ENCODE measurements at places on chromosomes 4 and X.

GRCh38 chr4:146190456-146190855 lies 14.9 kb downstream of the LSM6 start:
- DNase-seq = no peak

GRCh38 chr4:134345244-134345643 lies 143.7 kb upstream of the PABPC4L start:
- no peak for DNase-seq

DNA sequence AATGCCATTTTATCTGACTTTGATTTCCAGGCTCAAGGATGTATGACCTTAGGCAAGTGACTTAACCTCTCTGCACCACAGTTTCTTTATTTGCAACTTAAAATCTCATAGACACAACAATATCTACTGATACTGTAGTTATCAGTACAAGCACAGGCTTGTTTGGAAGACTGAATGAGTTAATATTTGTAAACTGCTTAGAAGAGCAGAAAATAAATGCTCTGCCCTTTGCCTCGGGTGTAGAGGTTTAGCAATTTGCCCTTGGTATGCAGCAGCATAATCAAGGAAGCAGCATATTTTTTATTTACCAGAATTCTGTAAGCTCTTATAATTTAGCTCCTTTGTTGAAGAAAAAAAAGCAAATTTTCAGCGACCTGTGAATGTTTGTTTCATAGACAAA lies 2.9 kb upstream of the CXCL1 start:
- no peak for DNase-seq

- DNase-seq = no peak
Measured at GRCh38 chr4:76215077-76215476, 1.5 kb upstream of the SCARB2 start.

GRCh38 chrX:42708222-42708621 lies 69.7 kb downstream of the PPP1R2C start:
- DNase-seq = no peak

GRCh38 chr4:26218677-26219605 lies 101.9 kb upstream of the RBPJ start:
- no peak for DNase-seq

GRCh38 chr4:84279678-84280077 lies 219.4 kb downstream of the NKX6-1 start:
- no peak for DNase-seq

DNA sequence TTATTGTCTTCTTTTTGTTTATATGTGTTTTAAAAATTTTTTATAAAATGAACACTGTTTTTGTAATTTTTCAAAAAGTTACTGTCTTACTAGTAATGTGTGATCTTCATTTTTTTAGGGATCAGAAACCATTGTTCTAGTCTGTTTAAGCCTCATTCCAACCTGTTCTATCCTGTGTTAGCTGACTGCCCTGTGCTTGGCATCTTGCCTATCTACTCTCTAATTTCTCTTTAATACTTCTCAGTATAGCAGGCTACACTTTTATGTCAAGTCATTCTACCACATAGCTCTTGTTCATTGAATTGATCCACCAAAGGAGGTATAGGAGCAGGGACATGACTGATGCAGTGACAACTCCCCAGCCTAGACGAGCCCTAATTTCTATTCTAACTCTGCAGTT lies 70.2 kb upstream of the PLS3 start:
- no peak for DNase-seq

GRCh38 chr4:5446595-5447226 lies 261.6 kb downstream of the EVC2 start:
- no peak for DNase-seq

- DNase-seq = no peak
Measured at GRCh38 chr4:125461676-125462363, 147.1 kb downstream of the FAT4 start.

GRCh38 chr4:15398001-15398400 lies 29.8 kb upstream of the C1QTNF7 start:
- no peak for DNase-seq

DNA sequence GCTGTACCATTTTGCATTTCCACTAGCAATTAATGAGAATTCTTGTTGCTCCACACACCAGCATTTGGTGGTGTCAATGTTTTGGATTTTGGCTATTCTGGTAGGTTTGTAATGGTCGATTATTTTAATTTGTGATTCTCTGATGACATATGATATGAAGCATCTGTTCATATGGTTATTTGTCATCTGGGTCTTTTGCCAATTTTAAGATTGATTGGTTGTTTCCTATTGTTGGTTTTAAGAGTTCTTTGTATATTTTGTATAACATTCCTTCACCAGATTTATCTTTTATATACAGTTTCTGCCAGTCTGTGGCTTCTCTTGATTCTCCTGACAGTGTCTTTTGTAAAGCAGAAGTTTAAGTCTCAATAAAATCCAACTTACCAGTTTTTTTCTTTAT lies 18.5 kb upstream of the BDH2 start:
- DNase-seq = no peak

- DNase-seq = no peak
Measured at GRCh38 chr4:75338352-75338880, 175.8 kb downstream of the RCHY1 start.

GRCh38 chr4:10083331-10083771 lies 33.2 kb downstream of the WDR1 start:
- DNase-seq = no peak

DNA sequence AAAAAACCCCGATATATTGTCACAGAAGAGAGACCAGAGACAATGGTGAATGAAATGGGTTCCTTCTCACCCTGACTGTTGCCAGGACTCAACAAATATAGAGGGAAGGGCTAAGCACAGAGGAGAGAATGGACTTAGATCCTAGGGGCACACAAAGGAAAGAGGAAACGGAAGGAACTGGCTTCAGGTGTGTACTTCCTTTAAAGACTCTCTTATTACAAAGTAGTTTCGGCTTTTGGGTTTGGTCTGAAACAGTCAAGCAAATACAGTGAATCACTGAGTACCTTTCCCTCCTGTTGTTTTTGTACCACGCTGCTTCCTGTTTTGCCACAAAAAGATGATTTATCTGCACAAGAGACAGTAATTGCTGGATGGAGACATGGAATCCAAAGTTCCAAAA lies 46.1 kb upstream of the S100G start:
- no peak for DNase-seq

- no peak for DNase-seq
Measured at GRCh38 chrX:98548519-98548918, 1664.8 kb downstream of the RPA4 start.

DNA sequence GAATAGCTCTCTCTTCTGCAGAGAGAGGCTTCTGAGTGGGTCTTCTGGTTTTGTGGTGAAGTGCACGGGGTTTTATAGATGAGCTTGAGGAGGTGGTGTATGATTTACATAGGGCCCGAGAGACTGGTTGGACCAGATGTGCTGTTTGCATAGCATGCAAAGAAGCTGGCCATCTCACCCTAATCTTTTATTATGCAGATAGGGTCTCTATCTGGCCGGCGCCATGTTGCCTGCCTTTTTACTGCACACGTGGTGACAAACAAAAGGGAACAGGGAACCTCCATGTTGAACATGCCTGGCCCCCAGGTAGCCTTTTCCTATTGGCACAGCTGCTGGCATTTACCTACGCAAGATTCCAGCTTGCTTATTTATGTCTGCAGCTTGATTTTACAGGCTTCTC lies 473.3 kb upstream of the FAM47C start:
- no peak for DNase-seq

- DNase-seq = no peak
Measured at GRCh38 chr4:41175794-41176193, 38.5 kb downstream of the APBB2 start.

DNA sequence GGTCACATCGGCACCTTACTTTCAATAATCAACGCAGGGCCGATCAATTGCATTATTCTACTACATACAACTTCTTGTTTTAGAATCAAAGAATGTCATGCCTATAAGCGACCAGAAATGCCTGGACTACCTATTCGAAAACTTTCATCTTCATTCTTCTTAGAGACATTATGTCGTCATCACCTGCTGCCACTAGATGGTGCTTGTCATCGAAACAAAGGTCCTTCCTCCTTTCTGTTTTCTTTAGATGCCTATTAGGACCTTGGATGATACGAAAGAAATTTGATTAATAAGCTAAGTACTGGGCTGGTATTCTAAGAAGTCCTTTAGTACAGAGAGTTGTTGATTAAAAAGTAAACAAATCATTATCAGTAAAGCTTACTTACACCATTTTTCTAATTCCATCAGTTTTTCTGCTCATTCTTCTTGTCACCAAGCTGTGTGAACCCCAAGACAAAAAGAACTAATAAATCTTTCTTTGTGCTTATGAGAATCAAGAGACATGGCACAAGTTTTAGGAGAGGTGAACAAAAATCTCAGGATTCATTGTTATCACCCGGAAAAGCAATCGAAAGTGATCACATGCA lies 154.5 kb upstream of the SLC4A4 start:
- peak; percentile 25 for DNase-seq

DNA sequence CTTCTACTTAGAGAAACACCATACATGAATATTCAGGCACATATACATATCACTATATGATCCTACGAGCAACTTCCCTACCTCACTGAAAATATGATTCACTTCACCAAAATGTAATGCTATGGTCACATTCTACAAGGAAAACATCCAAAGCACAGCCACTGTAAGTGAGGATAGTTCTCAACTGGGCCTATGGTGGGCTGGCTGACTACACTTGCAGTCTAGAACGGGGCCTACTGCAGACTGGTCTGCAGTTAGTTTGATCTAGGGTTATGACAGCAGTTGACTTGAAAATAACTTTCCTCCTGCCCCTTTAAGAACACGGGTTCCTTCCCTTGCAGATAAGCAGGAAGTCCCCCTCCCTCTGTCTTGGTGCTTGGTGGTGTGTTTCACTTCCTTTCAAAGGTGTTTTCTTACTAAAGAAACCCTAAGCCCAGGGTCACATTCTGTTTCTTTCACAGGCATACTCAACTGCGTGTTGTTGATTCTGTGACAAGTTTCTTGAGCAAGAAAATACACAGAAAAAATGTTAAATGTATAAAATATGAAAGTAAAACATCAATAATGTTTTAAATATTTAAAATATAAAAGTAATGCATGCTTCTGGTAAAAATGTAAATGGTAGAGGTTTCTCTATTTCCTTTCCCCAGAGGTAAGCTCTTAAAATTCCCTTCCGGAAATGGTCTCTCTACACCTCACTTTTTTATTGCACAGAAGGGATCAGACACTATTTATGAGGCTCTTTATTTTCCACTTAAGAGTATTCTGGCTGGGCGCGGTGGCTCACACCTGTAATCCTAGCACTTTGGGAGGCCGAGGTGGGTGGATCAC lies 18.0 kb upstream of the TMSB4X start:
- DNase-seq = no peak

DNA sequence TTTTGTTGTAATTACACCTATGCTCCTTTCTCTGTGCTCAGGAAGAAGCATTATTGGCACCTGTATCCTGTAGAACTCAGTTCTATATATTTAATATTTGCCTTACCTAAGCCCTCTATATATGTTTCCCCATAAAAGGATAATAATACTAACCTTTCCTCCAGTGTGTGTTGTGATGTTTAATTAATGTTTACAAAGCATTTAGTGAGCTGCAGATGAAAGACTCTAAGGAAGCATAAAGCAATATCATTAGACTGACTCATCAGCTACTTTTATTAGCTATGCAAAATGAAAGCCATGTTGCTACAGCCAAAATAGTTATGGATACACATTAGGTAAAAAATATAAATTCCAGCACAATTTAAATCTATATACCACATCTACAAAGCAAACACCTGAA lies 93.6 kb upstream of the PTPN13 start:
- no peak for DNase-seq

GRCh38 chrX:12771445-12772069 lies 19.7 kb upstream of the PRPS2 start:
- no peak for DNase-seq

DNA sequence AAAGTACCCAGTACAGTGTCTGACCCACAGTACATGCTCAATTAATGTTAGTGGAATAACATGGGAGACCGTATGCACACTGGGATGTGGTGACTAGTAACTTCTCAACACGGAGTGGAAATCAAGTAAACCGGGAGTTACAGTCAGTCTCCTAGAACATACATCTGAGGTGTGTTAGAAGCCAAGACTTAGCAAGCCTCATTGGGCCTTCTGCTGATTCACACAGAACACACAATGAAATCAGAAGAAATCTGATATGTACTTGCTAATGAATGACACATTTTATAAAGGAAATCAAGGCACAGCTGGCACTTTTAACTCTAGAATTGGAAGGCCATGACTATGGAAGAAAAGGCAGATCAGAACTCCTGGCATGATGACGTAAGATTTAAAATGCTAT lies 13.0 kb downstream of the TRAPPC2 start:
- no peak for DNase-seq

- no peak for DNase-seq
Measured at GRCh38 chr4:86271057-86271456, 88.8 kb downstream of the MAPK10 start.

GRCh38 chrX:140548985-140549384 lies 44.1 kb upstream of the SOX3 start:
- no peak for DNase-seq

DNA sequence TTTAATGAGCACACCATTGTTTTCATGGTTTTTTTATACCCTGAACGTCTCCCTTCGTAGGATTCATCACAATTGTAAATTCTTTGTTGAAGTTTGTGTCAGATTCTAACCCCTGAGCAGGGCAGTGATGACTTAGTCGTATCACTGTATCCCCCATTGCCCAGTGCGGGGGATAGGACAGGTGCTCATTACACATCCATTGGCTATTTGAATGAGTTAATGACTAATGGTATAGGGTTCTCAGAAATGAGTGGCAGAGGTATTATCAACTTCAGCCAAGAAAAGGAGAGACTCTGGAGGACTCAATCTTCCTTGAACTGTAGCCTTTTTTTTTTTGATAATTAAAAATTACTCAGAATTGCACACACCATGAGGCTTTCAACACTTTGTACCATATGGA lies 64.6 kb downstream of the SYNPO2 start:
- DNase-seq = no peak

DNA sequence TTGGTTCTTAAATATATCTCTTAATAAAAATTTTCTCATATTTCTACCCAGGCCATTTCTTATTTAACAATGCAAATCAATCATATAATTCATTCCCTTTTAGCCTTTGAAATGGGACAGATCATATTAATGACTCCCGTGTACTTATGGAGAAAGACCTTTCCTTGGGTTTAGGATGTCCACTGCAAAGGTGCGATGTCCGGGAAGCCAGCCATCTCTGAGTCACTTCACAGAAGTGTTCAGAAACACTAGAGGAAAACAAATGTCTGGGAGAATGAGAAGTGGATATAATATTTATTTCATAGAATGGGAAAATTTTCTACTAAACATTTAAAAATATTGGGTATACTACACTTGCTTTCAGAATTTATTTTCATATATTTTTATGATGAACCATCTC lies 15.3 kb downstream of the INTU start:
- no peak for DNase-seq

GRCh38 chrX:57286507-57287251 lies at the start of gene FAAH2:
FAAH2 (plus strand) TSS chrX:57286706; CDS start chrX:57286826, 120 bp downstream.
- peak; percentile 8 for DNase-seq

- no peak for DNase-seq
Measured at GRCh38 chr4:86892636-86892960, 376 bp upstream of the C4orf36 start.

GRCh38 chr4:10875144-10875799 lies 190.7 kb upstream of the CLNK start:
- DNase-seq = no peak

All from NCI-H187 (cell line).